ENCODE measurements at places on chromosomes 7 and 10.

- DNase-seq = no peak
Observed at GRCh38 chr10:34178196-34178595, 636.9 kb downstream of the PARD3 start.

DNA sequence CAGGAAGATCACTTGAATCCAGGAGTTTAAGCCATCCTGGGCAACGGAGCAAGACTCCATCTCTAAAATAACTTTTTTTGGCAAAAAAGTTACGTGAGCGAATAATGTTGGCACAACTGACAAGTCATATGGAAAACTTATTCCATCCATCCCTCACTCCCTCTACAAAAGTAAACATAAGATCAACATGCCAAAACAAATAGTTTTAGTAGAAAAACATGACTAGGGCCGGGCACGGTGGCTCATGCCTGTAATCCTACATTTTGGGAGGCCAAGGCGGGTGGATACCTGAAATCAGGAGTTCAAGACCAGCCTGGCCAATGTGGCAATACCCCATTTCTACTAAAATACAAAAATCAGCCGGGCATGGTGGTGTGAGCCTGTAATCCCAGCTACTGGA, 25.6 kb downstream of the SLC25A16 start:
- no peak for DNase-seq

DNA sequence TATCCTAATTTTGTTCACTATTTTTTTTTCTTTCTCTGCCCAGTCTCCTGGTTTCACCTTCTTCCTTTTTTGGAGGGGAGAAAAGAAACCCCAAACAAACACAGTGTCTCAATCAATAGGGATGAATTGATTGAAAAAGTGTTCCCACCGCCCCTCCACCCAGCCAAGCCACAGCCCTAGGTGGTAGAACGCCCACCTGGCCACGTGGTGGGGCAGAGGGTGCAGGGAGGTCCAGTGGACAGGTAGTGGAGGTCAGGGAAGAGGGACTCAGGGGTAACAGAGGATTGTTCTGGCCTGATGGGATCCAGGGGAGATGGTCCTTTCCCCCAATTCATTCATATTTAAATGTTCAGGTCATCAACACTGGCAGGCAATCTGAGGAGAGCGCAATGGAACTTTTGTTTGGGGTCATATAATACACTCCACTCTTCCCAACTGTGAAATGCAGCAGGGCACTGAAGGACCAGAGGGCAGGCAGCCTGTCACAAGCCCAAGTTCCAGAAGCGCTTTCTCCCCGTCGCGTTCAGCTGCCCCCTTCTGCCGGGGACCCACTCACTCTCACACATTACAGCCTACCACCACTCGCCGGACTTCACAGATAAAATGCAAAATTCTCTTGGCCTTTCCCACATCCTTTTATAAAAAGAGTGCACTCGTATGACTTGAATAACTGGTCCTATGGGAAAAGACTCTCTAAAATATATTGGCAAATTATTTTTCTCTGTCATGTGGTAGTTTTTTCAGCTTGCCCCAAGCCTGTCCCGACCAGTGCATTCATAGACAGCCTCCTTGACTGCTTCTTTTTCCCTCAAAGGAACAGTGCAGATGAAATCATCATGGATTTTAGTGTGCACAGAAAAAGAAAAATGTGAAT, 1.6 kb downstream of the INHBA start:
- no peak for DNase-seq

GRCh38 chr7:76326646-76327233, 24.3 kb downstream of the HSPB1 start:
- DNase-seq = no peak

DNA sequence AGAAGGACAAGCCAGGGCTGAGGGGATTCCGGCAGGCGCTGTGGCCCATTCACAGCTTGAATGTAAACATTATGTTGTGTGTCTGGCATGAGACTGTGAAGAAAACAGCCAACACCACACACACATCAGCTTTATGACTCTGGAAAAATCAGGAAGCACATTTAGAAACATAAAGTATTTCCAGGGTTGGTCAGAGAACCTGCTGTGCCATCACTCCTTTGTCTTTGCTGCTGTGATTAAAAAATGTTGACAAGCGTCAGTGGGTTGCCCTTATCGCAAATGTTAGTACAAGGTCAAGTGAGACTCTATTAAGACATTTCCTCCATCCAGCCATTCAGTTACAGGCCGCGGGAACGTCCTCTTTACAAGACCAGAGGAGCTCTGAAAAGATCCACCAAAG, 95.4 kb downstream of the TAX1BP1 start:
- DNase-seq = no peak

DNA sequence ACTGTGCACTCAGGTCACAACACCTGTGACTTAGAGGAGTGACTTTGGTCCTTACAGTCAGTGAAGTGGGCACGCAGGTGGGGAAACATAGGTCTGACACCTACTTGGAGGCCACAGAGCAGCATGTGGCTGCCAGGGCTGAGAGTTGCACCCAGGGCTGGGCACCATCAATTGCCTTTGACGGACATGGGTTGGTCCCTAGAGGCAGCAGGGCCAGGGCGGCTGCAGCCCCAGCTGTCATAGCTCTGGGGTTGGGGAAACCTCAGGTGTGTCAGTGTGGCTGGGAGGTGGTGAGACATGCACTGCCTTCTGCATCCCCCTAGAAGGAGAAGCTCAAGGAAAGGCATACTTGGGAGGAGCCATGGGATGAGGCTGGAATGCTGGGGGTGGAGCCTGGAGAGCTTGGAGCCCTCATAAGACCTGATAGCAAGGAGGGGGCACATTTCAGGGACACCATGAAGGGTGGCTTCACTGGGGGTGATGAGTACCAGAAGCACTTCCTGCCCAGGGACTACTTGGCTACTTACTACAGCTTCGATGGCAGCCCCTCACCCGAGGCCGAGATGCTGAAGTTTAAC, at the start of gene INMT:
Gene INMT, plus strand, starts transcription at position 440 of the 578 bp plus-strand sequence. Its CDS starts 16 bp downstream, at position 456.
- no peak for DNase-seq

GRCh38 chr7:104480529-104480928, 152.1 kb downstream of the LHFPL3 start:
- DNase-seq = no peak

DNA sequence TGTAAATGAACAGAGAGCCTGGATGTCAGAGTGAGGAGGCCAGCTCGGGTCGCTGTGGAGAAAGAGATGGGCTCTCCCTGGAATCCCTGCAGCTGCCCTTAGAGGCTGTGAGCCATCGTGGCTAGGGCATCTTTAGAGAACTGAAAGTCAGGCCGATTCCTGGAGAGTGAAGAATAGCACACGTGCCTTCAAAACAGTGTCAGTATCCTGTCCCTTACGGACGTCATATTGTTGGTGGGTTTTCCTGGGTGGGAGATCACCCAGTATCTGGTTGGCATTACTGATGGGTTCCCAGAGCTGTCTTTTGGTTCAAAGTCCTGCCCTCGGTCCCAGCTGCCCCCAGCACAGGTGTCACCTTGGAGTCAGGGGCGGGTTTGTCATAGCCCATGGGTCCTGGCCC, 25.3 kb downstream of the IKZF1 start:
- no peak for DNase-seq

DNA sequence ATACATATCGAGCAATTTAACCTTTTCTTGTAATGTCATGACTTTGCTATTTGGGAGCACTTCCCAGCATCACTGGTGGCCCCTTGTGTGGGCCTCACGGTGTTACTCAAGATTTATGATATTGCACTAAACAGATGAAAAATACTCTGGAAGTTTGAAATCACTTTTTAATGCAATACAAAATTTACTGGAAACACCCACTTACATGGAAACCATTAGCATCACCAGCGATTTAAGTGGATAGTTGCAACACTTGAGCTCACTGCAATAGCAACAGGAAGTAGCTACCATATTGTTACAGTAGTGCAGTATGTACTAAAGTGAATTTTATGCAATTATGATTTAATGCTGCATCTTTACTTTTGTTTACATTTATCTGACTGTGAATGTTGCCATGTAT, 184.4 kb downstream of the MDFIC start:
- no peak for DNase-seq

DNA sequence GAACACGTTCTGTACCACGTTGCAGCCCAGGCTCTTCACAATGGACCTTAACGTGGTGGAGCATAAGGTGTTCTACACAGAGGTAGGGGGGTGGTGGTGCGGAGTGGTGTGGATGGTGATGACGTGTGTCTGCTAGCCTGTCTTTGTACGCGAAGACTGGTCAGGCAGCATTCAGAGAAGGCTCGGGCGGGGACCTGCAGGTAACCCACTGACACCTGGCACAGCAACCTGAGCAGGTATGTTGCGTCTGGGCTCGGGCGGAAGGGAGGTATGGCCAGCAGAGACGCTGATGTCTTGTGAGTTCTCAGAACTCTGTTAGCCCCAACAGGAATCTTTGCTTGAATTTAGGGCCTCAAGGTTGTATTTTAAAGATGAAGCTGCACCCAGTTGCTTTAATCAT, 55.0 kb downstream of the TRRAP start:
- no peak for DNase-seq

- no peak for DNase-seq
Observed at GRCh38 chr7:19295376-19295775, 150.2 kb upstream of the FERD3L start.

DNA sequence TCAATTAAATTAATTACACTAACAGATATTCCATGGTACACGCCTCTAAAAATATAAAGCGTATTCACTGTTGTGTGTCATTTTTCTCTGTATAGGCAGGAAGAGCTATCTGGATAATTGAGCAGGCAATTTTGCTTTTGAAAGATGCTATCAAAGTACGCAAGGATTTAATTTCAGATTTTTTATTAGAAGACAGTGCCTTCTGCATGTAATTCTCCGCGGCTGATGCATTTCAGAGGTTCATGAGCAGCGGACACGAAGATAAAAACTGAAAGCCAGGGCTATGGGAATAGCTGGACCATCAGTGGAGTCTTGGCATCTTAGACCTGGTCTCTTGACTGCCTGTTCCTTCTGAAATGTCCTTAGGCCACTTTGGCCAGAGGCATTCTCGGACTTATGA, 35.7 kb upstream of the SDK1 start:
- DNase-seq = no peak

DNA sequence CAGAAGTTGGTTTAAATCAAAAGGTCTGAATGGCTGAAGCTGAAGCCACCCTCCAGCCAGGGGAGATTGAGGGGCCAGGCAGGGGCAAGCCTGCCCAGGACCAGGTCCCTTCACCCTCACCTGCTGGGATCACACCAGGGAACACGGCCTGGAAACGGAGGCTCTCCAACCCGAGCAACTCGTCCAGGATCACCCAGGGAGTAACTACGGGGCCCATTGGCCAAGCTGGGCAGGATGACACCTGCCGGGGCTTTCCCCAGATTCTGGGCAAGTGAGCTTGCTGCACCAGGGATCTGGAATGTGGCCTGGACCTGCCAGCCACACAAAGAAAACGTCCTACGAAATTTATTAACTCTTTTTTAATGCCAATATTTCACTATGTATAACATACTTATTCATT, 30.4 kb upstream of the PPP2R2D start:
- no peak for DNase-seq

DNA sequence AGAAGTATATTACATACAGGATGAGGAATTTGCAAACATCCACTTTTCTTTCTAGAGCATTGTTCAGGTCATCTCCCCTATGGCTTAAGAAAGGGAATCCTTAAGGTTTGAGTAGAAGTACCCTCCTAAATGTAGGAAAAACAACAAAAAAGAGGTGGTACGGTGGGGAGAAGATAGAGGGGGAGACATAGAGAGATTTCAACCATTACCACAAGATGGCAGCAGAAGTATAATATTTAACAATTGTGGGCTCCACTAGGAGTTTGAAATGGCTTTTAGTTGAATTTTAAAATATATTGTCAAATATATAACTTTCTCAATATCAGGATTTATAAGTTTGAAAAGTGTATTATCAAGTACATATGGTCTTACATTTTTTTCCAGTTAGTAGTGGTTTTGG, 72.7 kb upstream of the PRKG1 start:
- no peak for DNase-seq

- no peak for DNase-seq
Observed at GRCh38 chr7:43572516-43573049, 10.3 kb upstream of the STK17A start.

DNA sequence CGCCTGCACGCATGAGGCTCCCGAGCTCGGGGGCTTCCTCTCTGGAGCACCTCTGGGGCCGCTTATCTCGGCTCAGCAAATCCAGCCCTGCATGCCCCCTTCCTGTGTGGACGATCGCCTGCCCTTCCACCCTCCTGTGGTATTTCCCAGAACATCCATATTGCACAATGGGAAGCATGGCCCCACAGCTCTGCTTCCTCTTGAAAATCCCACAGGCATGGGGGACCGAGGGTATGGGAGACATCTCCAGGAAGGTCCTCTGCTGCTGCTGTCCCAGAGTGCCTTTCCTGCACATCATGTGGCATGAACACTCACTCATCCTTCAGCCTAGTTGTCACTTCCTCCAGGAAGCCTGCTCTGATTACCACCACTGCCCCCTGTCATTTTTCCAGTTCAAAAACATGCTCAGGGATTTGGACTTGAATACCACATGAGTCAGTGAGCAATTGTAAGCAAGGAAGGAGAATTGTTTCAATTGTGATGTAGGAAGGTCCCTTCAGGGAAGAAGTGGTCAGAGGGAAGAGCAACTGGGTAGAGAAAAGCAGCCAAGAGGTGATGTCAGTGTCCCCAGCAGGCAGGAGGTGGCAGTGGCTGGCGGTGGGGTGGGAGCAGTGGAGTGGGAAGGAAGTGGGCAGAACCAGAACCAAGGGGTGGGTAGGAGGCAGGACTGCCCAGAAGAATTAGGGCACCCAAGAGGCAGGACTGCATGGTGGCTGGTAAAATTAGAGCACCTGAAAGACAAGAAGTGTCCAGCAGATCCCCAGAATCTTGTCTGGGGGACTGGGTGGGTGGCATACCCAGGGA, 67.5 kb upstream of the ZMIZ1 start:
- DNase-seq = no peak

DNA sequence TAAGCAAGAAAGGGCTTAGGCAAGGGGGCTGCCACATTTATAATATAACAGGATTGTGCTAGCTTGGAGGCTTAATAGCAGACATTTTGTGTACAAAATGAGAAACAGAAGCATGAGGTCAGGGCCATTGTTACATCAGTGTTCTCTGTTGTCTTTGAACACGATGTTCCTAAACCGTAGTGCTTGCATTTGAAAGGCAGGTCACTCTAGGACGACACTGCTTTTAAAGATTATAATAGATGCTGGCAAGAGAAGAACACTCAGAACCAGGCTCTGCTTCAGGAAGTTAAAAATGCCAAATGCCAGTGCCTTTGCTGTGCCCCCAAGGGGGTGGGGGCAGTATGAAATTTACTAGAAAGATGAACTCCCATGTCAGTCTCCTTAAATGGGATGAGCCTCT, 91.1 kb downstream of the SORCS3 start:
- DNase-seq = no peak

GRCh38 chr10:112778579-112778978, 171.5 kb upstream of the TCF7L2 start:
- no peak for DNase-seq

GRCh38 chr7:32427769-32428291, 62.4 kb downstream of the LSM5 start:
- DNase-seq = no peak

DNA sequence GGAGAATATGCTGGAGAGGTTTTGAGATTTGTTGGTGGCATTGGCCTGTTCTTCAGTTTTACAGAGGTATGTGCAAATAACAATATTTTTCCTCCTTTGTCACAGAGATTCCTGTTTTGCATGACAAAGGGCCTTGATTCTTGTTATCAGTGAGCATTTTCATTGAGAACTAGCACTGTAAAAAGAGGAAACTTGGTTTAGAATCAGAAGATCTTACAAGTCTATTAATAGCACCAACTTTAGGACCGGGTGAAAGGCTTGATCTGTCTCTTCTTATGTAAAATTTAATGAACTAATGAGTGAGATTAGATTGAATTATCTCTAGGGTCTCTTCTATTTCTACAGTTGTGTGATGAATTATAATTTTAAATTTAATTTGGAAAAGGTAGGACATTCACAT, 25.5 kb downstream of the TSPAN13 start:
- no peak for DNase-seq

- no peak for DNase-seq
Observed at GRCh38 chr7:105587909-105588635, 6.8 kb upstream of the EFCAB10 start.

Measured in suprapubic skin (tissue), 4 donors.